ENCODE measurements at places on chromosomes 1 and 21.

- no peak for DNase-seq
These were observed 15.6 kb upstream of the KCNJ15 start for GRCh38 chr21:38241029-38241740.

- DNase-seq = no peak
These were observed 122.9 kb downstream of the NUF2 start for GRCh38 chr1:163444665-163445064.

GRCh38 chr1:184802354-184803179 lies 47.9 kb upstream of the EDEM3 start:
- no peak for DNase-seq

GRCh38 chr1:47985018-47985417 lies 12.2 kb downstream of the TRABD2B start:
- DNase-seq = no peak

DNA sequence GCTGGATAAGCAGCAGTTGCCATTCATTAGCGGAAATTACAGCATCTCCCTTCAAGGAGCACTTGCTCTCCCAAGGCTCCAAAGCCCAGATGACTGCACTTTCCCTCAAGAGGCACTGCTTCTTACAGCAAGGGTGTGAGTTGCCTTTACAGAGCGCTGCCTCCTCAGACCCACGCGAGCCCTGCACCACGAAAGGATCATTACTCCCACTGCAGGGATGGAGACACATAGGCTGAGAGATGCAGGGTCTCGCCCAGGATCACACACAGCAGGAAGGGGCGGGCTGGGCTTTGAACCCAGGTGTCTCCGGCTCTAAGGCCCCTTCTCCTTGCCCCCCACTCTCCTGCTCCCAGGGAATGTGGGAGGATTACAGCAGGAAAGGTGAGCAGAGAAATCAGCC lies 405.5 kb downstream of the MATN1 start:
- no peak for DNase-seq

GRCh38 chr1:107899655-107900054 lies 65.3 kb downstream of the VAV3 start:
- DNase-seq = no peak

GRCh38 chr1:35637401-35637809 lies 3.9 kb downstream of the PSMB2 start:
- DNase-seq = no peak

DNA sequence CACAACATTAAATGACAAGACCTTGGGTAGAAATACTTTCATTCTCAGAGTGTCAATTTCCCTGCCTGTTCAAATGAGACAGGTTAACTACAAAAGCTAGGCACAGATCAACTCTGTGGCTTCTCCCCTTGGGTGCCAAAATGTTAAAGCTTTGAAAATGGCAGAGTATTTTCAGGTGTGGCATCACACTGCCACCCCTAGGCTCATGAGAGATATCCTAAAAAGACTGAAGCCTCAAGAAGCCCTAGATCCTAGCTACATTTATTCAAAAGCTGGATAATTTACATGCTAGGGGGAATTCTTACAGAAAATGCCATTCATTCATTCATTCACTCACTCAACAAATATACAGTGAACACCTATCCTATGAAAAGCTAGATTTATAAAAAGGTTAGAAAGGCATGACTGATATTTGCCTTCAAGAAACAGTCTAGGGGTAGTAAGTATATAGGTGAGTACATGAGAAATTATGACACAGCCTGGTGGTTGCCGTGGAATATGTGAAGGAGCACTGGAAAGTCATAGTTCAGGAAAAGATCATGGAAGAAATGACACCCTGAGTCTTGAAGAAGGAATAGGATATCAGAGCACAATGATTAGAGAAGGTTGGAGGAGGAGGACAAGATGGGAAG lies 15.9 kb upstream of the RAB4A start:
- no peak for DNase-seq

DNA sequence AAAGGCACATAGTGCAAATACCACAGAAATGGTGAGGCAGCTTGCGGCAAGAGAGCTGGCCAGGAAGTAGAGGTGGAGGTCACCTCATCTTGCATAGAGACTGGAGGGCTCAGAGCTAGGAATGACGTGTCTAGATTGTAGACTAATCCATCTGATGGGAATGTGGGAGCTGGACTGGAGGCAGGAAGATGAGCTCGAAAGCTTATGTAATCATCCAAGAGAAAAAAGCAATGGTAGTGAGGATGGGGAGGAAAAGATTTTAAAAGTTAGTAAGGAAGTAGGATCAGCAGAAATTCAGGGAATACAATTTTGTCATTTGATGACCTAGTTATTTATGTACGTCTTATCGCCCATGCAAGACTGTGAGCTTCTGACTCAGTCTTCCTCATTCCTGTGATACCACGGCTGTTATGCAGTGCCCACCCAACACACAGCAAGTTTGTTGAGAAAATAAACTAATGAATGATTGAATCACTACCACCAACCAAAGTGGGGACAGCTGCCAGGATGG lies 123.9 kb downstream of the RRAGC start:
- DNase-seq = no peak

DNA sequence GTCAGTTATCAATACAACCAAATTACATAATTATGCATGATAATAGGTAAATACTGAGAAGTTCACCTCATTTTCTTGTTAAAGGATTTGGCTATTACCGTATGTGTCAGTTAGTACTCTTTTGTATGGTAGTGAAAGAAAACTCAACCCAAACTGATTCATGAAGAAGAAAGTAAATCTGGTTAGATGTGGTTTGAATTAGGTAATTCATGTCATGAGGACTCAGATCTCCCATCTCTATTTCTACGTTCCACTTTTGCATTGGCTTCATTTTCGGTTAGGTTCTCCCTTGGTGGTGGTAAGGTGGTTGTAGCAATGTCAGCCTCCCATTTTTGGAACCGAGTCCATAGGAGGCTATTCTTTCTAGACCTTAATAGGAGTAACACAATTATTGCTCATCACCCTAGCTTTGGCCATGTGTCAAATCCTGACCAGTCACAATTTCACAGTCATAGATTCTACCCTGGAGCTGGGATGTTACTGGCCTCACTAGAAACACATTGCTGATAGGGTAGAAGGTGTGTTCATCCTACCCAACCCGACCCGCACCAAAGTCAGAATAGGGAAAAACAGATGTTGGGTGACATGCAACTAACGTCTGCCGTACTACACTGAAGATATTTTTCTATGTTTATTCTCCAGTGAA lies 97.6 kb downstream of the OSBPL9 start:
- DNase-seq = no peak

DNA sequence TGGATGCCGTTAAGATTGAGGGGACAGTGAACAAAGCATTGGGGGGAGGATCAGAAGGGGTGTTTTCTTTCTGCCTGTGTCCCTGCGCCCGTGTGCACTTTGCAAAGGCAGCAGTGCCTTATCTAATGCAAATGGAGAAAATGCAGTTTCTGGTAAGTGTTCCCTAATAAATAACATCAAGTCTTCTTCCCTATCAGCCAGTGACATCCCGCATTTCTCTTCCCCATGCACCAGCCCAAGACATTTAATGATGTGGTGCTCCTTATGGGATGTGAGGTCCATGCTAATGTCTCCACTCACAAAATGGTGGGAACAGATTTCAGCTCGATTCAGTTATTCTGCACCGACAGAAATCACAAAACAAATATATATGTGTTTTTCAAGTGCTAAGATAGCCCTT lies 111.8 kb downstream of the PBX1 start:
- no peak for DNase-seq

DNA sequence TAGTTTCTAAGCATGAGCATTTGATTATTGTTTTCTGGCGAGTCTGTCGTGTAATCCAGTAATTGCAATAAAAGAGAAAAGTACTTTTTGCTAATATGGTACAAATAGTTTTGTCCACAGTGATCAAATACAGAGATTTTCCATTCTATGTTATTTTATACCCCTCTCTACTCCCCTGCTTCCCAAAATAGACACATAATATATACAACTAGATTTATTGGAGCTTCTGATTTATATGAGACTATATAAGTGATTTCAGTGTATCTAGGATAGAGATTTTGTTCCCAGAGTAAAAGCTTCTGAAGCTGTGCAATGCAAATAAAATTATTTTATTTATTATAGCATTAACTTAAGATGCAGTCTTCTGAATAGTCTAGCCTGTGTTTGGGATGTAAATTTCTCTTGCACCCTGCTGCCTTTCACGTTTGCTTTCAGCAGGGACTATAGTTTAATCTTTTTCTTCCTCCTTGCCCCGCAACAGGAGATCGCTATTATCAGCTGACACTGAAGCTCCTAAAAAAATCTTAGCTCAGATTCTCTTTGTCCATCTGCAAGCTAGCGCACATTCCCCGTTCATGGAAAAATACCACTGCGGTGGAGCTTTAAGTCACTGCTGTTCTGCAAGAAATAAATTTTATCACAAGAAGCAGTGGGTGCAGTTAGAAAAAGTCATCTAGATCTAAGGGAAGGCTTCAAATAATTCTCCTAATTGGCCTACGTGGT lies 273.3 kb downstream of the DISC1 start:
- no peak for DNase-seq

DNA sequence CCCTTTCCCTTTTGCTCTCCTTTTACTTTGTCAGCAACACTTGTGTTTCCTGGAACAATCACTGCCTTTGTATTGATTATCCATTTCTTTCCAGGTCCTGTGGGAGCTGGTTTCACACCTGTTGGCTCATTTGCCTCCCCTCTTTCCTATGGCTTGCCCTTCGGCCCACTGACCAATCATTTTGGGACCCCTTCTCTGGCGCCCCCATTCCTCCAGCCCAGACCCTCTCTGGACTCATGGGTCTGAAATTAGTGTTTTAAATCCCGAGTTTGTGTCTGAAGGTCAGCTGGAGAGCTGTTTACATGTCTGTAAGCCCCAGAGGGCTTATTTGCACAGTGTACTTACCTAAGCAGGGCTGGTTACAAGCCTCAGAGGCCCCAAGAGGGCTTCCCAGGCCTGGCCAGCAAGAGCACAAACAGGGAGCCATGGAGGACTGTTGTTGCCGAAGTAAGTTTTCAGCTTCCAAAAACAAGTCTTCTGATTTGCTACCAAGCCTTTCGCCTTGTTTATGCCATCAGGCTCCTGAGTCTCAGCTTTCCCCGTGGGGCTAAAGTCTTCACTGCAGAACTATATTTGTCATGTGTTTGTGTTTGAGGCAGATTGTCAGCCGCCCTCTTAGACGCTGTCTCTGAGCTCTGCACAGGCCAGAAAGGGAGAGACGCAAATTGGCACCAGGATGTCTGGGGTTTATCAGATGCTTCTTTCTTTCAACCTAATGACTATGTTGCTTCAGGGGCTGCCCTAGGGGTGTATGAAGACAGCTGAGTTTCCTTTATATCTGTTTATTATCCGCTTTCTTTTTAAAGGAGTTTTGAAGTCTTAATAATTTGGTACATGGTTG lies 93.0 kb downstream of the ATP1A1 start:
- DNase-seq = no peak

DNA sequence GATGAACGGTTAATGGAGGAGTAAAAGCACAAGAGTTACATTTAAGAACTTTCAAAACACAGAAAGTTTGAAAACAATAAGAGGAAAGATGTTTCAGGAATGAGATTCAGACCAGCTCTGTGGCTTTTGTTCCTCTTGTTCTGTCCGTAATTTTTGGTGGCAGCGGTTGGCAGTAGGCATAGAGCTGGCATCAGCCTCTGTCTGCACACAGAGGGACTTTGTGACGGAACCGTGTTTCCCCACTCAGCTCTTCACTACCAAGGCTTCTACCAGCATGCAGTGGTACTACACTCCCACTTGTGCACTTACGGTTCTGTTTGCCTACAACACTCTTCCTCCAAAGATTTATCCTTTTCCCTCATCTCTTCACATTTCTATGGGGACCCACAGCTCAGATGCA lies 212.8 kb downstream of the DSCAM start:
- no peak for DNase-seq

GRCh38 chr1:117466761-117467160 lies 99.5 kb downstream of the MAN1A2 start:
- DNase-seq = no peak

GRCh38 chr1:158607296-158607695 lies 2.2 kb downstream of the OR10Z1 start:
- no peak for DNase-seq
